ENCODE measurements at places on chromosomes 12 and 14.

GRCh38 chr12:93521225-93522080 lies 51.0 kb upstream of the SOCS2 start:
- no peak for DNase-seq

DNA sequence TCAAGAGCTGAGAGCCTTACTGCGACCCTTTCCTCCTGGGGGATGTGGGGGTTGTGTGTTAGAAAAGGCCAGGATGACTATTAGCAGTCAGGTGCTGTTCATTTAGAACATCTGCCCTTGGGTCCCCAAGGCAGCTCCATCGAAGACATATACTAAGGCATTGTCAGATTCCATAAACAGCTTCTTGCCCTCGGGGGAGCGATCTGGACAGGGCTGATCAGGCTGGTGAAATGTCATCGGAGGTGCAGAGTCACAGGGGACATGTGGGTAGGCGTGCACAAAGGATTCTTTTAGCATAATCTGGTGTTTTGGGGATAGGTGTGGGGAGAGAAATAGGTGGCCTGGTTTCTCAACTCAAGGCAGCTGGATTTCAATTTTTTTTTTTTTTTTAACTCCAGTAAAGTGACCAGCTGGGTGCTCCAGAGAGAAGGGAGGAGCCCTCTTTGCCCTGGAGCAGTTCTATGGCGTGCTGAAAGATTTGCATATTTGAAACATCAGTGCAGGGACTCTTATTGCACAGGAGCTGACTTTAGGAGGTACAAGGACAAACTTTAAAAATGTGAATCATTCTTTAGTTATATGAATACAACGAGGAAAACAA lies 160.1 kb downstream of the SUDS3 start:
- DNase-seq = peak; percentile 1

GRCh38 chr12:109678719-109679118 lies 34.9 kb upstream of the FAM222A start:
- no peak for DNase-seq

DNA sequence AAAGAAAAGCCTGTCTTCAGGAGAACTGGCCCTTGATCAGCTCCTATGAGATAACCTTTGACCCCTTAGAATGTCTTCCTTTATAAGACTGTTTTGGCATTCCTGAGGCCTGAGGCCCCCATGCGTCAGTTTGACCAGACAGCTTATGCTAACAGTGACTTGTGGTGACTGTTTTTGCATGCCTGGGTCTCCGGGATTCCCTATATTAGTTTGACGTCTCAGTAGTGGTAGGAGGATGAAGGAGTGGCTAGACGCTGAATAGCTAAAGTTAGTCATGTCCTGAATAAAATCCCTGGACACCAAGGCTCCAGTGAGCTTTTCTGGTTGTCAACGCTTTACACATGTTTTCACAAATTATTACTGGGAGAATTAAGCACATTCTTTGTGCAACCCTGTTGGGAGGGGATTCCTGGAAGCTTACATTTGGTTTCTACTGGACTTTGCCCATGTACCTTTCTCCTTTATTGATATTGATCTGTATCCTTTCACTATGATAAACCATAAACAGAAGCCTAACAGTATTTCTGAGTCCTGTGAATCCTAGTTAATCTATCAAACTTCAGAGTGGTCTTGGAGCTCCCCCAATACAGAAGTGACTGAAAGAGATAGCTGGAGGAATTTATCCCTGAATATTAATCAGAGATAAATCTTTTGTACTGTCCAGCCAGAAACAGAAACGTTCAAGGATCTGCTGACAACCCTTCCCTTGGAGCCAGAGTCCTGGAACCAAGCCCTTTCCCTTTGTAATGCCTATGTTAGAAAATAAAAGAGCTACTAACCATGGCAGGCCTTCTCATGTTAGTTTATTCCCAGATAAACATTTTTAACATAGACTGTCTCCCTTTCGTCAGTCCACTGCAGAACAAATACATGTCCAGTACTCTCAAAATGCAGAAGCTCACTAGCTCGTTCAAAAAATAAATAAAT lies 479.2 kb downstream of the RPS29 start:
- DNase-seq = no peak

- DNase-seq = no peak
Measured at GRCh38 chr12:70880744-70881143, 39.8 kb downstream of the PTPRR start.

GRCh38 chr14:64417771-64418125 lies 29.6 kb downstream of the MTHFD1 start:
- DNase-seq = no peak

- DNase-seq = no peak
Measured at GRCh38 chr12:98419795-98420404, 95.5 kb upstream of the TMPO start.

- peak; percentile 56 for DNase-seq
Measured at GRCh38 chr12:107134558-107134957, 41.2 kb upstream of the CRY1 start.

DNA sequence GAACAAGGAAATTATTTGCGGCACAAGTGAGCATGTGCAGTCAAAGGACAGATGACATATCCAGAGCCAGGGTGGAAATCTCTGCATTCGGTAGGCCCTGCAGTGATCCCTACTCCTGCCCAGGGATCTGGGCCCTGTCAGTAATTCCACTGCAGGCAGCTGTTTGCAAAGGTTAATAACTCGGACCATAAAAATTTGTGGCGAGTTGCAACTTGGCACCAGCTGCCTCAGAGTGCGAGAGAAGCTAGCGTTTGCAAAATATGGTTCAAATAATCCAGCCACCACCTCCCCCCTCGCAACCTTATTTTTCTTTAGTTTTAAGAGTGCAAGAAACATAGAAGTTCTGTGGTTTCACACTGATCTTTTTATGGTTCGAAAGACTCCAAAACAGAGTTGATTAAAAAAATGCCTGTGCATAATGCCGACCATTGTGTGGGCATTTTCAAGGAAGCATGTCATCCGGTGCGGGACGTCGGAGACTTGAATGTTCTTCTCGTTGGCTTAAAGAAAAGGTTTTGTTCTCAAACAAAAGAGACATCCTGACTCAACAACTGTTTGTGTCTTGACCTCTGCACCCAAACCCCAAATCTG lies 224.5 kb downstream of the BCL11B start:
- no peak for DNase-seq

DNA sequence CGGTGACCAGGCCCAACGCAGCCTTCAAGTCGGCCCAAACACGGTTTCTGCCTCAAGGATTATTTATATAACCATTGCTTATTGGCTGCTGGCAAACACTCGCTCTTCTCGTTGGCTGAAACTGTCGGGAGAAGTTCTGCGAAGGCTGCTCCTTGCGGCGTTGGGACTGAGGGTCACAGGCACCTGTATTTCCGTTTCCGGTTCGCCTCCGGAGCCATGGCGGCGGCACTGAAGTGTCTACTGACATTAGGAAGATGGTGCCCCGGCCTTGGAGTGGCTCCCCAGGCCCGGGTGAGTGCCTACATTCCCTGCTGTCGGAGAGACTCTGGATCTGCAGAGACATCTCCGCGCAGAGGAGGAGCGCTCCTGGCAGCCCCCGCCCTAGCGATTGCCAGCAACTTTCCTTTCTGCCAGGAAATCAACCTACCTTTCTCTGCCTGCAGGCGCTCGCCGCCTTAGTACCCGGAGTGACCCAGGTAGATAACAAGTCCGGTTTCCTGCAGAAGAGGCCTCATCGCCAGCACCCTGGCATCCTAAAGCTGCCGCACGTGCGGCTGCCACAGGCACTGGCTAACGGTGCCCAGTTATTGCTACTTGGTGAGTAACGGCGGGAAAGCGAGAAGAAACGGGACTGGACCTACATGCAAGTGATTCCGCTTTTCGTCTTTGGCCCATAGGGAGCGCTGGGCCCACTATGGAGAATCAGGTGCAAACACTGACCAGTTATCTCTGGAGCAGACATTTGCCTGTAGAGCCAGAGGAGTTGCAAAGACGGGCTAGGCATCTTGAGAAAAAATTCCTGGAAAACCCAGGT lies at the start of gene METTL17:
METTL17 (plus strand) TSS at position 194 of the 814 bp plus-strand sequence; CDS start at position 217, 23 bp downstream.
- DNase-seq = peak; percentile 98

DNA sequence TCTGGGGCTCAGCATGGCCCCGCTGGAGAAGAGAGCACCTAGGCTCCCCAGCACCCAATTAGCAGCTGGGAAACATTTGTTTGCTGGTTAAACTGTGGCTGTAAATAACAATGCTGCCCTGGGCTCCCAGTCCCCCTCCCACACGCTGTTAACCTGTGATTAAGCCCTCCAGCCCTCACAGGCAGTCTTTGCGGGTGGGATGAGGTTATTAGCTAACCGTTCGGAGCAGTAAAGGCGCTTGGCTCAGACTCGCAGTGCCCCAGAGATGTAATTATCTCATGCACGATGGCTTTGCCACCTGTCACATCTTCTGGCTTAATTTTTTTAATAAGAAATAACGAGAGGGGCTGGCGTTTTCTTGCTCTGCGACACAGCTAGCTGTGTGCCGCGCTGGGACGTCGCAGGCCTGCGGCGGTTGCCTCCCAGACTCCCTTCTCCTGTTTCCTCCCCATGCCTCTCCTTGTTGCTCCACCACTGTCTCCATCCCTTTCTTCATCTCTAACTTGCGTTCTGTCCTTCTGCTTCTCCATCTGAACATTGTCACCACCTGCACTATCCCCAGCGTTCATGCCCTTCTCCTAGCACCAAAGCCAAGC lies 239.2 kb upstream of the FKBP4 start:
- no peak for DNase-seq

GRCh38 chr14:38567703-38568102 lies 311.8 kb upstream of the CLEC14A start:
- DNase-seq = no peak

- no peak for DNase-seq
Measured at GRCh38 chr14:51216602-51217001, 23.4 kb upstream of the TMX1 start.

DNA sequence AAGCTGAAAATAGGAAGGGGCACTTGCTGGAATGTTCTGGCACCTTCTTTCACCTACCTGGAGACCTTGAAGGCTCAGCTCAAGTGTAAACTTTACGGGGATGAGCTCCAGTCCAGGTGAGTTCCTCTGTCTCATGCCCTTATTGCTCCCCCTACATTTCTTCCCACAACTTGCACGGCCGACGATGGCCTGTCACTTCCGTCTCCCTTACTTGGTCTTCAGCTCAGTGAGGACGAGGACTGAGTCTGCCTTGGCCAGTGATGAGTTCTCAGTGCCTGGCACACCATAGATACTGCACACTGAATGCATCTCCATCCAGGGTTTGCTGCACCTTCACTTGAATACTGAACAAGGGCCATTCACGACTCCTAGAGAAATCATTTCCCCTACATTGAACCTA lies 21.4 kb downstream of the ADGRD1 start:
- no peak for DNase-seq

- no peak for DNase-seq
Measured at GRCh38 chr12:100564905-100565467, 8.5 kb upstream of the GAS2L3 start.

DNA sequence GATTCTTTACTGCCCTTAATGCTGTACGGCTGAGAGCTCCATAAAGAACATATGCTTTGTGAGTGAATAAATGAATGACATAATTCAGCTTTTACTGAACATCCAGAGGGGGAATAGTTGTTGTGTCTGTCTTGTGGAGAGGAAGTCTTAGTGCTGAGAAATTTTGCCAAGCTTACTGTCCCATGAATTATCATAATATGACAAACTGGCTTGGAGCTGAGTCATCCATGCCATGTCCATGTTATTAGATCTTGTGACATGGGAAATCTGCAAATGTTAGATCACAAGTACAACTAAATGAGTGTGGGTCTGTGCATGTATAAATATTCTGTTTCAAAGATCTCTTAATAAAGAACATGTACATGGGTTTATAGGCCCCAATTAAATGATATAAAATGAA lies 350.4 kb downstream of the BMP4 start:
- DNase-seq = no peak

DNA sequence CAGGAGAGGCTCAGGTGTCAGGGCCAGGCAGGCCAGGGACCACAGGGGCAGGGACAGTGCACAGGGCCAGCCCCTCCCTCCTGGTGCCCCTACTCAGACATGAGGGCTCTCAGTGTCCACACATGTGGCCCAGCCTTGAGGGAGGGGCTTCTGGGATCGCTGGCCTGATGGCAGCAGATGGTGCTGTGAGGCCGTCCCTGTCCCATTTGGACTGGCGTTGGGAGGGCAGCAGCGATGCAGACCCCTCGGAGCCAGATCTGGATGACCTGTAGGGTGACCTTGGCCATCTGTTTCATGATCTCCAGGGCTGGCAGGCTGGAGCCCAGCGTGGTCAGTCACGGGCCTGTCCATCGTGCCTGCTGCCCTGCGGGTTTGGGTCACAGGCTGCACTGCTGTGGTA lies 377.6 kb downstream of the TMEM121 start:
- no peak for DNase-seq

- DNase-seq = peak; percentile 65
Measured at GRCh38 chr12:47686645-47687240, 19.1 kb downstream of the RPAP3 start.

- DNase-seq = peak; percentile 13
Measured at GRCh38 chr14:74698465-74698864, 14.4 kb downstream of the AREL1 start.

GRCh38 chr12:55686366-55687010 lies 21.2 kb downstream of the ITGA7 start:
- DNase-seq = no peak

DNA sequence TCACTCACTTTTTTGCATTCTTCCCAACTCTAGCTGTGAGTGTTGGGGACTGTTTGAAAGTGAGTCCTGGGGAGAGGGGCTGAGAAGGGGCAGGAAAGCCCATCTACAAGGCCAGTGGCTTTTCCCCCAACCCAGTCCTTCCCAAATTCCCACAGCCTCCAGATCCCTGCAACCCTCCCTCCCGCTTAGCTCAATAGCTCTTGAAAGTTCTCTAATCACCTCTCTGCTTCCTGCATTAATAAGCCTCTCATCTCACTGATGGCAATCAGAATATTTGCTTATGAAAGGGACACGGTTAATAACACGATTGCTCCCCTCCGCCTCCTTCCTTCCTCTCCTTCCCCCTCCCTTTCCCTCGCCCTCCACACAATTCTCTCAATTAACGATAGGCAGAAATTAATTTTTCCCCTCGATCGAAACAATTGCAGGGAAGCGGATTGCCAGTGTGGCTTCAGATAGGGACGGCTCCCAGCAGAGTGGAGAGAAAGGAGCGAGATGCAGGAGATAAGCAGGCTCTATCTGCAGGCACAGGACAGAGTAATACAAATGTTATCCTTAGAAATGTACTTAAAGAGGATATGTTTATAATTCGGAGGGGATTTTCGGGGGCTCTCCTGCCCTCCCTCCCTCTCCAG lies 15.1 kb upstream of the GPATCH2L start:
- DNase-seq = no peak

DNA sequence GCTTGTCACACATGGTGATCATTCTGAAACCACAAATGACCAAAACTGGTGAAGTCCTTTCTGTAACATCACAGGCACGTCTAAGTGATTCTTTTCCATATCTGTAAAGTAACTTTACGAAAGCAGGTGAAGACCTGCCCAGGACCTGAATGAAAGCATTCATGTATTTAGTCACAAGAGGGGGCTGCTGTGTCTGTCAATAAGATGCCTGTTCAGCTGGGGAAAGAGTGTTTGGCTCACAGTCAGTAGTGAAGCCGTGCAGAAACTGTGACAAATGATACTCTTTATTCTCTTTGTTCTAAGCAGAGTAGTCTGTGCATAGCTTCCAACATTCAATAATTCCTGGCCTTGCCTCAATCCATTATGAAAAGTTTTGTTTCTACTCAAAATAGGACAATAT lies 373.5 kb upstream of the OR4E1 start:
- DNase-seq = peak; percentile 3

GRCh38 chr14:54395716-54396115 lies 1.1 kb upstream of the CDKN3 start:
- DNase-seq = no peak

- no peak for DNase-seq
Measured at GRCh38 chr12:19458733-19459132, 19.4 kb downstream of the AEBP2 start.

- no peak for DNase-seq
Measured at GRCh38 chr12:125049093-125049458, 16.2 kb upstream of the AACS start.

Data from ELR (cell line).